Lung (tissue), 17 donors: ENCODE measurements at places on chromosomes 16 and 17.

GRCh38 chr17:65559461-65559803 is 2.0 kb downstream of the AXIN2 start:
- no peak for DNase-seq

DNA sequence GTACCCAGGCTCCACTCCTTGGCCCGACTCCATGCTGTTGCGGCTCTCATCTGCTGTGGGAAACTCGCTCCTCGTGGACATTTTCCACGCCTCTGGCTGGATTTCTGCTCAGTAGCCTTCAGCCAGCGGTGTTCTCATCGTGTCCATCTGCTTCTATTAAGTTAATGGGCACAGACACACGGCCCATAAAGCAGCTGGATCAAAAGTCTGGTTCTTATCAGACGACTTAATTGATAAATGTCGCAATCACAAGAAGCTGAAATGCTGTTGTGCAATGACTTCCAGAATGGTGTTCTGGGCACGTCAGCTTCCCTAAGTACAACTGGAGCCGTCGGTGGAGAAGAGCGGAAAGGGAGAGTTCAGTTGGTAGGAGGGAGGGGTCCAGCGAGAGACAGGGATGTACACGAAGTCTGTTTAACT is 211.7 kb upstream of the CHMP6 start:
- DNase-seq, result peak; percentile 85

DNA sequence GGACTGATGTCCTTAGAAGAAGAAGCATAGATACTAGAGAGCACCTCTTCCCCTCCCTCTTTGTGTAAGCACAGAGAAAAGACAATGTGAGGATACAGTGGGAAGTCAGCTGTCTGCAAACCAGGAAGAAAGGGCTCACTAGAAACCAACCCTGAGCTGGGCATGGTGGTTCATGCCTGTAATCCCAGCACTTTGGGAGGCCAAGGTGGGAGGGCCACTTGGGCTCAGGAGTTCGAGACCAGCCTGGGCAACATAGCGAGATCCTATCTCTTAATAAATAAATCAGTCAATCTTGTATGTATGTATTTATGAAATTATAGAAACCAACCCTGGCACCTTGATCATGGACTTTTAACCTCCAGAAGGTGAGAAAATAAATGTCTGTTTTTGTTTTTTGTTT is 118.3 kb downstream of the NPIPB5 start:
- no peak for DNase-seq

DNA sequence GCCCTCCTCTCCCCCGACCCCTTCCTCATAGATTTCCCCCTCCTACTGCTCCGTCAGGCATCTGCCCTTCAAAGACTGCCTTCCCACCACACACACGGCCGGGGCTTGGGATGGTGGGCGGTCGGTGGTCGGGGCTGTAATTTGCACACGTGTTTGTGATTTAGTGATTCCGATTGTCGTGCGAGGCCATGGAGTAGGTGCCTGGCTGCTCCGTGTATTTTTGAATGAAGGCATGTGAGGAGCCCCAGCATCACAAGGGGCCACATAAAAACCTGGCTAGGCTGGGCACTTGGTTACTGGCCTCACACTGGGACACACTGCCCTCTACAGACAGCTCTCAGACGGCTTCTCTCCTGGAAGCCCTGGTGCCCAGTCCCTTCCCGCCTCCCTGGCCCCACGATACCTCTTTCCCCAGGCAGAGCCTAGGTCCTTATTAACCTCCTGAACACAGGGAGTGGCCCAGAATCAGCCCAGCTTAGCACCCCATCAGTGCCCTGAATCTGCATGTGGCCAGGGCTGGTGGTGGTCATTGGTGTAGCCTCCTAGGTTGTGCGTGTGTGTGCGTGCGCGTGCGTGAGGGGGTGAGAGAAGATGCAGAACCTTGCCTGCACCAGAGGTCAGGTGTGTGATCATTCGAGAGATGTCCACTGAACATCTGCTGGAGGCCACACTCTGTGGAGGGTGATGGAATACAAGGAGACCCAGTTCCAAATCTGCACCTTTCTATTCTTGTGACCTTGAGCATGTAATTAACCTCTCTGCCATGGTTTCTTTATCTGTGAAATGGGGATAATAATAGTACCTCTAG is 1.3 kb upstream of the SOCS1 start:
- peak; percentile 94 for DNase-seq

DNA sequence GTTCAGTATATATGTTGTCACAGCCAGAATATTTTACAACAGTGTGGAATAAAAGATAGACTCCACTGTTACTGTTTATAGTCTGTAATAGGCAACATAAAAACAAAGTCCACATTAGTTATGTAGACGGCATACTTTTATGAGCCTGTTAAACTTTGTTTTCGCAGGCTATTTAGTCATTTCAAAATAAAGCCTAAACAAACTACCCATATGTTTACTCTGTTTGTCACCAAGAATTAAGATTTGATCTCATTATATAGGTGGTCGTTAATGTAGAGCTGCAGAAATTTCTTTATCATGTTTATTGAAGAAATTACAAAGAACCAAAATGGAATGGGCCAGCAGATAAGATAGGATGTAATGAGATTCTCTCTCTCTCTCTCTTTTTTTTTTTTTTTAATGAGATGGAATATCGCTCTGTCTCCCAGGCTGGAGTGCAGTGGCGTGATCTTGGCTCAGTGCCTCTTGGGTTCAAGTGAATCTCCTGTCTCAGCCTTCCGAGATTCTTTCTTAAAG is 943.8 kb upstream of the SOX9 start:
- DNase-seq, result peak; percentile 32

- peak; percentile 92 for DNase-seq
These were observed 21.1 kb upstream of the TFAP4 start for GRCh38 chr16:4293822-4294457.

DNA sequence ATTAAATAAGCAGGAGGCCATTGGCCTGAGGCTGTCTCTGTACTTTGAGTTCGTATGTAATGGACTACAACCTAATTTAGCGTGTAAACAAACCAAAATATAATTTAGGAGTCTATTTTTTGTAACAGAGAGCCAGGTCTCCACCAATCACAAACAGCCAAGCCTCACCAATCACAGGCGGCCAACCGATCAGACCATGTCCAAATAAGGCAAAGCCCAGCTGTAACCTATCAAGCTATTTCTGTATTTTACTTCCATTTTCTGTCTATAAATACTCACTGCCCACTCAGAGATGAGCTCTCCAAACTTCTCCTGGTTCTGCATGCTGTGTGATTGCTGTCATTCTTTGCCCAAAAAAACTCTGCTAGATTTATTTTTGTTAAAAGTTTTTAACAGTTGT is 322.7 kb downstream of the NPIPA8 start:
- no peak for DNase-seq

- DNase-seq, result no peak
These were observed 10.8 kb downstream of the EMP2 start for GRCh38 chr16:10569621-10570020.

DNA sequence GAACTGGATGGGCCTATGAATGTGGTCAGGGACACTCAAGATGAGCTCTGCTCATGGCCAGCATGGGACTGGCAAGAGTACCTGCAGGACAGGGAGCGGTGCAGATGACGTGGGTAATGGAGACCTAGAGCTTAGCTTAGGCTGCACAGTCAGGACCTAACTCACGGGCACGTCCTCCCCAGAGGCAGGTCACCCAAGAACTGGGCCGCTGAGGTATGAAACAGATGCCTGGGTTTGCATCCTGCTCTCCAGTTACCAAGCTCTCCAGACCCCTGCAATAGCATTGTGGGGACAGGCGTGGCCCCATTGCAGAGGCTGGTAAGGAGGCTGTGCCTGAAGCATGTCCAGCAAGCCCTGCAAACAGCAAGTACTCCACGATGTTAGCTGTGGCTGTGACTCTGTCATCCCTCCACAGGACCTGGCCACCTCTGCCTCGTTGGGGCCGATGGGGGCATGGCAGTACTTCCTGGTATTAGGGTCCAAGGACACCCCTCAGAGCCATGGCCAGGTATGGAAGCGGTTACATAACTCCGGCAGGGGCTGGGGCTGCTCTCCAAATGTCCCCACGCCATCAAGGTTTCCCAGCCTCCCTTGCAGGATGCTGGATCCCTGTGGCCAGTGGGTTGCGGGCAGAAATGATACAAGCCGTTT is 37.5 kb upstream of the RBFOX3 start:
- peak; percentile 2 for DNase-seq

DNA sequence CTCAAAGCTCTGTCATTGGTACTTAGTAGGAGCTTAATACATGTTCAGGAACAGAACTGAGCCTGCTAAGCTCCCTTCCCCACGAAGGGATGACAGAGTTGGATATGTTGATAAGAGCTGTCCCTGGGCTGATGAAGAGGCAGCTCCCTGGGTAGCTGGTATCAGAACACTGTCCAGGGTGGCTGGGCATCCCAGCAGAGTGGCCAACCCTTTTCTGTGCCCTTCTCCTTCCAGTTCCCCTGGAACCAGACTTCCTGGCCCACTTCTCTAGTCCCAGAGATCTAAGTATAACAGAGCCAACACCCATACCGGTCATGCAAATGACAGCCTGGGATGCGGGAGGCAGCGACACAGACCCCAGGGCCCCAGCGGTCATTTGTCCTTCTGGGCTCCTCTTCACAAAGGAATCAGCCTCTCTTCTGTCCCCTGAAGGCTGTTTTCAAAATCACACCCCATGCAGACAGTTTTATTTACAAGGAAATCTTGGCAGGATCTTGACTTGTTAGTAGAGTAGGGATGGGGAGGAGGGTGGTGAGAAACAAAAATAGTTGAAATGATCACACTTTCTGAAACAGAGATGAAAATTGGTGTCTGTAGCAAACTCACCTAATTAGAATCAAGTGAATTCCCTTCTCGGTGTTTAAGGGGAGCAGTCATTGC is 1.4 kb upstream of the RHBDL3 start:
- peak; percentile 44 for DNase-seq

- DNase-seq, result no peak
These were observed 8.6 kb downstream of the SLC7A5 start for GRCh38 chr16:87860553-87861299.

DNA sequence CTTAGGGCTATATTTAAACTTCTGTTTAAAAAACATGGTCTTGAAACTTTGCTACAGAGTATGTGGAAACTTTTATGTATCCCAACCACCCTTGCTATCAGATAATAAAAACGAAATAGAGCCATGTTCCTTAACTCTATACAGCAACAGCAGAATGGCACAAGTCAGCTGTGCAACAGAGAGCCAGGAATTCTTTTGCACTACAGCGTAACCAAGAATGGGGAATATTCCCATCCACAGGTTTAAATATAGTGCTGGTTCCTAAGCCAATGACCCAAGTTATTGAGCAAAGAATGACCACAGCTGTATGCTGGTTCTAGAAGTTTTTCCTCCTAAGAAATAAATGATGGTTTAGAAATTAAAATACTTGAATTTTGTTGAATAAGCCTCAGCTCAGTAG is 33.1 kb downstream of the SETD6 start:
- no peak for DNase-seq

- DNase-seq, result peak; percentile 58
These were observed 16.6 kb downstream of the COPS3 start for GRCh38 chr17:17264430-17264829.

GRCh38 chr16:16086653-16087446 is 136.4 kb downstream of the ABCC6 start:
- no peak for DNase-seq

DNA sequence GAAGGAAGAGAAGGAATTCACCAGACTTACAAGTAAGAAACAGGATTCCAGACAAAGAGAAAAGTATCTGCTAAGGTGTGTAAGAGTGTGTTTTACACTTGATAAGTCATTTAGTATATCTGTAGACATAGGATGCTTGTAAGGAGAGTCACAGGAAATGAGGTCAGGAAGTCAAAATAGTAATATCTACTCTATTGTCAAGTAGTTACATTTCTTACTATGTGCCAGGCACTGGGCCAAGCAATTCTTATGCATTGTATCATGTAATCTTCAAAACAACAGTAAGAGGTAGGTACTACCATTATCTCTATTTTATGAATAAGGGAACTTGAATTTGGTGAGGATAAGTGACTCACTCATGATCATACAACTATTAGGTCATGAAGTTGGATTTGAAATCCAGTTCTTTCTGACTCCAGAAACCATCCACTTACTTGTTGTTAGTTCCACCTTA is 129.1 kb downstream of the SNX11 start:
- no peak for DNase-seq

- DNase-seq, result no peak
These were observed 24.9 kb upstream of the CRYM start for GRCh38 chr16:21302898-21303528.

DNA sequence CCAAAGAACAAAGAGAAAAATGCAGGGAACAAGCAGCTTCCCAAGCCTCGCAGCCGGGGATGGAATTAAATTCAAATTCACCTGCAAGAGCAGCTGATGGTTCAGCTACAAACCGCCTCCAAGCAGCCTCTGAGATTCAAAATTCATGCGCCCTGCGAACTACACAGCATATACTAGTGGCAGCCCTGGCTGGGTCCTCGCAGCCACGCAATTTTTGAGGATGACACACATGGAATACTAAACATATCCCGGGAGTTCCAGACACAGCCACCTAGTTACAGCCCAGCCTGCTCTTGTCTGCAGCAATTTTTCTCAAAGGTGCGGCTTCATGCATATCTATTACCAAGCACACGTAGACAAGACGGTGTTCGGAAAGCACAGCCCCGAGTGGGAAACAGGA is 35.9 kb upstream of the KIFC3 start:
- DNase-seq, result no peak

GRCh38 chr16:59849716-59850115 is 1115.6 kb upstream of the GOT2 start:
- DNase-seq, result no peak

GRCh38 chr17:68394608-68395331 is 62.5 kb downstream of the WIPI1 start:
- DNase-seq, result no peak

- DNase-seq, result peak; percentile 100
These were observed 296.2 kb upstream of the CDH5 start for GRCh38 chr16:66070140-66070917.

- DNase-seq, result peak; percentile 65
These were observed 1.7 kb upstream of the KPNA2 start for GRCh38 chr17:68033636-68034451.

GRCh38 chr16:79473456-79473855 is 127.1 kb downstream of the MAF start:
- no peak for DNase-seq

DNA sequence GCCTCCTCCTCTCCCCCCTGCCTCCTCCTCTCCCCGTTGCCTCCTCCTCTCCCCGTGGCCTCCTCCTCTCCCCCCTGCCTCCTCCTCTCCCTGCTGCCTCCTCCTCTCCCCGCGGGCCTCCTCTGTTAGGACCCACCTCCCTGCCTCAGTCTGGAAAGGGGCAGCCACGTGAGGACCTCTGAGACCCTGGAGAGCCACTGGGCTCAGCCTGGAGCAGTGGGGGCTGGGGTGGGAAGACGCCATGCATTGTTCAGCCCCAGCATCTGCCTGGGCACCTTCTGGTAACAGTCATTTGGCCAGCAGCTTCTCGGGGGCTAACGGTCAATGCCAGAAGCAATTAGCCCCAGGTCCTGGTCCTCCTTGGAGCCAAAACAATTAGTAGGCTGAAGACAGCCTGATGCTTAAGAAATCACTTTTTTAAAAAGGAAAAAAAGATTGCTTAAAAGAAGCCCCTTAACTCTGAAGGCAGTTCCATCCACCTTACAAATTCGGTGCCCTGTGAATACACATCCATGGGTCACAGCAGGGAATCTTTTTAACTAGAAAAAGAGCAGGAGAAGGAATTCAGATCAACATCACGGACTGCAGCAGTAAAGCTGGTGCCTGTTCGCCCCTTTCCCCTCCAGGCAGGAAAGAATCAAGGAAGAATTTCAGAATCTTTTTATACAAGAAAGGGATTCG is 29.8 kb downstream of the NXN start:
- no peak for DNase-seq
